ENCODE measurements at places on chromosomes 11 and 22.
A peak's percentile ranks its signal among the peaks of the same experiment; 100 is the strongest.

GRCh38 chr11:118139578-118139977, 13.0 kb downstream of the SCN4B start:
- no peak for DNase-seq

- no peak for DNase-seq
These were observed 600.1 kb downstream of the INSC start for GRCh38 chr11:15714641-15715399.

DNA sequence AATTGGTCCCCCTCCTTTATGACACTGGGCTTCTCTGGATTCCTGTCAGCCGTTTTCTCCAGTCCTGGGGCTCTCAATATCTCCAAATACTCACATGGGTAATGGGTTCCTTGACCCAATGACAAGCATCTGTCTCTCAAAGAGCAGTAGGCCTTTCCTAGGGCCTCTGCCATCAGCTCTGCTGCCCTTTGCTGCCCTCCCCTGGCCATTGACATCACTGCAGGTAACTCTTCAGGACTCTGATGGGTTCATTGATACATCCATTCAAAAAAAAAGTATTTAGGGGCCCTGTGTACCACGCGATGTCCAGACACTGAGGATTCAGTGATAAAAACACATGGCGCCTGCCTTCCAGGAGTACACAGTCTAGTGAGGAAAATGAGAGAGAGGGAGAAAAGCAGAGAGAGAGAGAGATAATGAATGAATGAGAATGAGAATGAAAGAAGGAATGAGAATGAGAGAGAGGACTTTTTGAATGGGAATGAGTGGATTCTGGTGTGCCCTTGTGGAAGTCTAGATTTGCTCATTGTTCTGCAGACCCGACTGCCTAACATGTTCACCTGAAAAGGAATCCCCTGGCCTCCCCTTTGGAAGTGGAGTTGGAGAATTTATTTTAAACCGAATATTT, 42.6 kb upstream of the OLFML1 start:
- DNase-seq = no peak

DNA sequence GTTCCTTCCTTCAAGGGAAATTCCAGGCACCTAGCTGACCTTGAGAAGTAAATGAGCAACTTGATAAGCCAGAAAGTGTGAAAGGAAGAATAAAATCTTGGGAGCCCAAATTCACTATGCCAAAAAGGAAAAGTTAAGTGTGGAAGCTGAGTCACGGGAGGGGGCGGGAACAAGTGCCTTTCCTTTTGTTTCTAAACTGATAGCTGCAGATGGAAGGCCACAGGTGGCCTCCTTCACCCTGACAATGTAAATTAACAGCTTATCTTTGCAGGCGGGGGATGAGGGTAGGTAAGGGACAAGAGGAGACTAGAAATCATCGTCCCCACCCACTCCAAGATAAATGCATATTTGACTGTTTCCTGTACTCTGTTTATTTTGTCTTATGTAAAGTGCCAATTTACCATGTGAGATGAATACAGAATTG, 36.4 kb upstream of the TREH start:
- no peak for DNase-seq

DNA sequence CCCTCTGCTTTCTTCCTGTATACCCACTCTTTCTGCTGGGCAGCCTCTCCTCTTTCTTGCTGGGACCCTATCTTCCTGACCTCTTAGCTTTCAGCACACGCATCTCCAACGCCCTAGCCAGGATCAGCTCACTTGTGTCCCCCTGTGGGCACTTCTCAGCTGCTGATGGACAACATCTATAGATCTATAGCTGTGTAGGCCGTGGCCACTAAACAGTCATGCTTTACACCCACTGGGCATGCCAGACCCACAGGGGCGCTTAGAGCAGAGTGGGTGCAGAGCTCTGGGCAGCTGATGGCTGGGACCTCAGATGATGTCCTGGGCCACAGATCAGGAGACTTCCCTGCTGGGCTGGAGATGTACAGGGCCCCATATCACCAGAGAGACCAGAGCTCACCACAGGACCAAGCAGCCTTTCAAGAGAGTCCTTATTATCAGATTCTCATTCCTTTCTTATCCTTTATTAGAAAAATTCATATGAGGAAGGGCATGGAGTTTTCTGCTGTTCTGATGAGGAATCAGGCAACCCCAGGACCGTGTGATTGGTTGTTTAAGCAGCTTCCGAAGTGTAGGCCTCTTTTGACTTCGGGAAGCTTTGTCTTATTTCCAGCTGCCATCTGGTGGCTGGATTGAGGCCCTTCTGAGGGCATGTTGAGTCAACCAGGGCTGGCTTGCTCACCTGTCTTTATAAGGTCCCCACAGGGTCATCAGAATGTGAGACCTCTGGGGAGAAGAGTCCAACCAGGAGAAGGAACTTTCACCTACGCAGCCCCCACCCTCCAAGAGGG, 60.5 kb downstream of the OSBP2 start:
- peak; percentile 22 for DNase-seq

DNA sequence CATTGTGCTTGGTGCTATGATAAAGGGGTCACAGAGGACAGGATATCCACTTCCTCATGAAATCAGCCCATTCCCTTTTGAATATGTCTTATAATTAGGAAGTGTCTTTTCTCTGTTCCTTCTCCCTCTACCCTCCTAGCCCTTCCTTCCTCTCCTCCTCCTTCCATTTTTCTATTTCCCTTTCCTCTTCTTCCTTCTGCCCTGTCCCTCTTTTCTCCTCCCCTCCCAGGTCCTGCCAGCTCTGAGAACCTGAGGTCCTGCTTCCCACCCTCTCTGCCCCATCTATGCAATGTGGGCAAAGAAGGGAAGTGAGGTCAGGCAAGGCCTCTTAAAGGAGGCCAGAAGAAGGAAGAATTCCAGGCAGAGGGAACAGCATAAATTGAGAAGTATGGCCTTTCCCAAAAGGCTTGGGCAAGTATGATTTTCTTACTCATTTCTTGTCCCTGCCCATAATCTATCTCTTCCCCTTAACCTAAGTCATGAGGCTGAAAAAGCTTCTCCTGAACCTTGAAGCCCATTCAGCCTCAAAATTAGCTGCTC, 7.7 kb upstream of the UBASH3B start:
- DNase-seq = no peak

GRCh38 chr11:86999859-87000753, 37.6 kb upstream of the TMEM135 start:
- no peak for DNase-seq

- no peak for DNase-seq
These were observed 161.8 kb downstream of the SPON1 start for GRCh38 chr11:14124350-14124749.

All from GM04503 (cell line).